Epithelial cell of prostate (primary cell): ENCODE measurements at places on chromosomes 4 and X.

GRCh38 chr4:148238086-148238485, 204.1 kb downstream of the NR3C2 start:
- no peak for DNase-seq

DNA sequence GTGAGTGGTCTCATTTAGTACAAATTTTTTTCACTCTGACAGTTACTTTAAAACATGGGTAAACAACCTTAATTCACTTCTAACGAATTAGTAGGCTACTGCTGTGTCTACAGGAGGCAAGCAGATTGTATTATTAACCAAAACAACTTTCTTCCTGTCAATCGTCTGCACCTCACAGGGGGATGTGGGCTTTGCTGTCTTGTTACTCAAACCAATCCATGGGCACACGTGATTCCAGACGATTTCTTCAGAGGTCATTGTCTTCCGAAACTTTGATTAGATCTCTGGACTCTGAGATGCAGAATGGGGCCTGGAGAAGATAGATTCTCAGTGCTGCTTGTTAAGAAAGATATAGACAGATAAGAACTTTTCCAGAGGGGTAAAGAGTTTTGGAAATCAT, 327.8 kb downstream of the DHX15 start:
- DNase-seq = no peak

- peak; percentile 57 for DNase-seq
Observed at GRCh38 chrX:22950269-22951266, 49.2 kb upstream of the DDX53 start.

GRCh38 chr4:175729665-175730064, 82.4 kb downstream of the GPM6A start:
- DNase-seq = no peak

DNA sequence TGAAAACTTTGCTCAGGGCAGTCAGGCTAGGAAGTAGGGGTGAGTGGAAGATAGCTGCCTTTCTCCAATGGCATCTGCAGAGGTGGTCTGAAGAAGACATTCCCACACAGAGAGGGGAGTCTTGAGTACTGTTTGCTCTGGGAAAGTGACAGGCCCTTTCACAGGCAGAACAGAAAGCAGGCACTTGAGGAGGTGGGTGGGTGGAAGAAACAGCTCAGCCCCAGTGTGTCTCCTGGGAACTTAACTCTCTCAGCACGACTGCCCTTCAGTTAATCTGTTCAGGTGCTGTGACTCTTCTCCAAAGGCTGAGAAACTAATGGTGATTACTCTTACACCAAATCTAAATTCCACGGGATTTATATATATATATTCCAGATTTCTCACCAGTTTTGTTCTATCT, 28.3 kb downstream of the ENOPH1 start:
- no peak for DNase-seq

- DNase-seq = no peak
Observed at GRCh38 chr4:98565681-98566301, 92.6 kb downstream of the TSPAN5 start.

- DNase-seq = no peak
Observed at GRCh38 chr4:139720806-139721205, 55.2 kb downstream of the MGST2 start.

- DNase-seq = peak; percentile 0
Observed at GRCh38 chrX:151153086-151153485, 23.3 kb upstream of the GPR50 start.
